ENCODE measurements at places on chromosomes 13 and 19.

DNA sequence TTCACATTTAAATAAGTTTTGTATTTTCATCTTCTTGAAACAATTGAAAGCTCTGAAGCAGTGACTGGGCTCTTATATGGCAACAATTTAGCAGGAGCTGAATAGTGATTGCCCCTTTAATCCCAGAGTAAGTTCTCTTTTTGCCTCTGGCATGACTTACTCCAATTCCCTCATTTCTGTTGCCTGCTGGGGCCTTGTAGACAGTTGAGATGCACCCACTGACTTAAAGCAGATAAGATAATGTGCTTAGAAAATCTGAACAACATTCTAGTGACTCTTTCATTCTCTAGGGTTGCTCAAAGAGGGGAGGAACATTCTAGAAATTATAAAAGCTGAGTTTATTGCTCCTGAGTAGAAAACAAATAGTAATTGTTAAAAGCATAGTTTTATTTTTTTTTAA lies 52.8 kb downstream of the AKAP11 start:
- DNase-seq, result no peak

DNA sequence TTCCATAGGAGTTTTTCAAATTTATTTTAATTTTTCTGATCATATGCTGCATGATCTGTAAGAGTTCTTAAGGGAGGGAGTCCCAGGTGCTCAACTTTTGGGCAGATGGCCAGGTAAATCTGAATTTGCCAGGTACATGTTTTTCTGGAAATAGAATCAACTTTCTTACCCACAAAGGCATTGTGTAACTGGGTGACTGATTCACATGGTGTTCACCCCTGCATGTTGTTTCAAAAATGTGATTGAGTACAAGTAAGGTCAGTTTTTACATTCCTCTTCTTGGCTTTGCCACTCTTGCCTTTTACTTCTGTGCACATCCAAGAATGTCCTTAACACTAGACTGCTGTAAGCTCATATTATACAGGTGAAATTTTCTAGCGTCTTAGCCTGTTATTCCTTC lies 30.4 kb downstream of the RB1 start:
- DNase-seq, result no peak

GRCh38 chr13:34671137-34671536 lies 270.9 kb upstream of the NBEA start:
- DNase-seq, result no peak

DNA sequence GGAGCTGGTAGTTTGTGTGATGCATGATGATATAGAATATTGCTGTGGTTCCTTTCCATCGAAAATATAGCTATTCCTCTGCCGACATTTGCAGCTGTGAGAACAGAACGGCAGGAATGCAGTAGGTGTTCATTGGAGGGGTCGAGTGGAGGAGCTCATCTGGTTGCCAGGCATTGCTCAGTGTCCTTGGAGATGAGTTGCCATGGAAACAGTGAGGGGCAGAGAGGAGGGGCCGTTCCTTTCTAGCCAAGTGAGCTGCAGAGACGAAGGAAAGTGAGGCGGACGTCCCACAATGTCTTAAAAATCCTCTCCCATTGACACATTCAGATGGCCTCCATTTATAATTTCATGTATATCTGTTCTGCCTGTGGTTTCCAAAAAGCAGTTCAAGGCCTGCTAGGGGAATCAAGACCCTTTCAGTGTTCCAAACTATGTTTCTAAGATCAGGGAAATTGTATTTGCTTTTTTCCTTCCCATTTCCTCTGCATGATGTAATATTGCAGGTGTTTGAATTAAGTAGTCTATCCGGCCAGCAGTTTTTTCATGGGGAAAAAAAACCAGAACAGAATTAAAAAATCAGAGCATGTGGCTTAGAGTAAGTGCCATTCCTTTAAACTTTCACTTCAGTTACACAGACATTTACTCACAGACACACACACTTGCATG lies 41.2 kb upstream of the ZNF835 start:
- no peak for DNase-seq

All from COLO829 (cell line).